ENCODE measurements at places on chromosomes 2 and 18. TPM values are rescaled to one million over a fixed set of nuclear protein-coding genes. Genes with fewer than 3 reads are reported as not detected.

NLRC4 gene
- total RNA-seq, result 0.08 TPM

LMAN1 gene
- 40.5 TPM for total RNA-seq

MXD1 gene
- total RNA-seq, result 1.7 TPM

CNRIP1 gene
- total RNA-seq, result 2.2 TPM

ANKRD44 gene
- total RNA-seq, result 2.3 TPM

SCTR gene
- total RNA-seq, result not detected

C1QL2 gene
- 0.29 TPM for total RNA-seq

TUBA3E gene
- 0.62 TPM for total RNA-seq

RNU2-63P gene
- total RNA-seq, result not detected

AQP12B gene
- total RNA-seq, result not detected

ASAP2 gene
- total RNA-seq, result 55.5 TPM

FOXD4L1 gene
- 0.24 TPM for total RNA-seq

RUFY4 gene
- not detected for total RNA-seq

ZFAND2B gene
- total RNA-seq, result 19.3 TPM

TSPYL6 gene
- total RNA-seq, result not detected

DLGAP1 gene
- not detected for total RNA-seq

DCAF17 gene
- 9.4 TPM for total RNA-seq

PUS10 gene
- 3.8 TPM for total RNA-seq

NCKAP1 gene
- 109 TPM for total RNA-seq

RNF152 gene
- 0.02 TPM for total RNA-seq

SOCS6 gene
- total RNA-seq, result 34.5 TPM

G6PC2 gene
- not detected for total RNA-seq

GAL3ST2 gene
- 0.13 TPM for total RNA-seq

Data from A549 treated with GW870086 at 1 μM for 4 hours (cell line).